GM04504 (cell line): ENCODE measurements at places on chromosomes 12 and 14.

- no peak for DNase-seq
Measured at GRCh38 chr14:104664107-104664506, 25.3 kb upstream of the INF2 start.

GRCh38 chr12:64840119-64840518 lies 15.7 kb downstream of the TBC1D30 start:
- DNase-seq = no peak

GRCh38 chr12:5487948-5488625 lies 56.2 kb downstream of the NTF3 start:
- DNase-seq = no peak

GRCh38 chr12:23474438-23474976 lies 475.0 kb downstream of the SOX5 start:
- no peak for DNase-seq

- no peak for DNase-seq
Measured at GRCh38 chr12:95548539-95549391, 2.5 kb downstream of the USP44 start.
